ENCODE measurements at places on chromosomes 3 and 15. TPM values are rescaled to one million over a fixed set of nuclear protein-coding genes. Genes with fewer than 3 reads are reported as not detected.

DNA sequence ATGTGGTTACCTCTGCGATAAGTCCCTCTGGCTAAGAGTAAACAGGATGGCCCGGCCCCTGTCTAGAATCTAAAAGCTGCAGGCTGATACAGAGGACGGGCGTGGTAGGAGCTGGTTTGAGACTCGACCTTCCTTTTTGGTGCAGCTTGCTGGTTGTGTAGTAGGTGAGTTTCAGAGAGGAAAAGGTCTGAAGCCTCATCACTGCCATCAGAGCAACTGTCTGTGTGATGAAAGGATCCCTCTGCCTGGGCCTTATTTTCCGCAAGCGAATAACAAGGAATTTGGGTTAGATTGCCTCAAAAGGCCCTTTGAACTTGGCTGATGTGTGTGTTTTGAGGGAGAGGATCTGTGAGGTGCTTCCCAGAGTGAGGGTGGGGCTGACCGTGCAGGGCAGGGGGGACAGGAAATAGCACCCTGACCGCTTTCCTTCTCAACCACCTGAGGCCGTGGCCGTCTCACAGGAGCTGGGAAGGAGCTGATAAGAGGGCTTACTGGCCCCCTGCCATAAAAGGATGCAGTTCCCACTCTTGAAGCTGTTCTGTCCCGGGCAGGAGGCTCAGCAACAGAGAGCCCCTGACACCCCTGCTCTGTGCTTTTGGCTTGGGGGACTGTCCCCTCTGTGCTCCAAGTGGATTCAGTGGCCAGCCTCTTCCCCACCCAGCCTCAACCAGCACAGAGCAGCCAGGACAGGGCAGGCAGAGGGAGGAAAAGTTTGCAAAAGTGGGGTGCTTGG lies 45.6 kb upstream of the TFRC start:
- no peak for DNase-seq

DNA sequence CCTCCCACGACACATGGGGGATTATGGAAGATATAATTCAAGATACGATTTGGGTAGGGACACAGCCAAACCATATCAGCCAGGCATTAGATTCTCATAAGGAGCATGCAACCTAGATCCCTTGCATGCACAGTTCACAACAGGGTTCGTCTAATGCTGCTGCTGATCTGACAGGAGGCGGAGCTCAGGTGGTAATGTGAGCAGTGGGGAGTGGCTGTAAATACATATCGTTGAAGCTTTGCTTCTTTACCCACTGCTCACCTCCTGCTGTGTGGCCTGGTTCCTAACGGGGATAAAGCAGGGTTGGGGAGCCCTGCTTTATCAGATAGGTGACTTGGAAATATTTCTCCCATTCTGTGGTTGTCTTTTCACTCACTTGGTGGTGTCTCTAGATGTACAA lies 14.8 kb downstream of the DOCK3 start:
- DNase-seq: no peak

GRCh38 chr15:88187195-88187594 lies 69.3 kb downstream of the NTRK3 start:
- no peak for DNase-seq

- no peak for DNase-seq
These were observed 640.5 kb upstream of the GRM7 start for GRCh38 chr3:6220447-6220846.

DNA sequence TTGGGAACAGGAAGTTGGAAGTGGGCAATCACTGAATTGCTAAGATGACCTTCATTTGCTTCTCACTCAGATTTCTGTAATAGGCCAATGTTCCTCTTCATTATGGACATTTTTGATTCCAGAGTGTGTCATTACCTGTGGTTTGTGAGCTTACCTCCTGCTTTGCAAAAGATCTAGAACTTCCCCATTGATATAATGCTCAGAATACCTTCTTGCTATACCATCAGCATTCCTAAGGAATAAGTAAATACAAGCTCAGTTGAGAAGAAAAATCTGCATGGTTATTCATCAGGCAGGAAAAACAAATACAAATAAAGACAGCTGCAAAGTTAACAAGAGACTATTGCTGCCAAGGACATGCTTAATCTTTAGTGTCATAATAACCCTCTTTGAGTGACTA lies 5.6 kb upstream of the RPL14 start:
- no peak for DNase-seq

SEMA6D gene
- total RNA-seq: 10.9 TPM

C2CD4B gene
- 3.5 TPM for total RNA-seq

CPN2 gene
- 6.0 TPM for total RNA-seq

Data from heart left ventricle (tissue), 16 donors.